Naive thymus-derived CD4-positive, alpha-beta T cell (primary cell): ENCODE measurements at places on chromosomes 2 and 18. TPM values are rescaled to one million over a fixed set of nuclear protein-coding genes. Genes with fewer than 3 reads are reported as not detected.

DNA sequence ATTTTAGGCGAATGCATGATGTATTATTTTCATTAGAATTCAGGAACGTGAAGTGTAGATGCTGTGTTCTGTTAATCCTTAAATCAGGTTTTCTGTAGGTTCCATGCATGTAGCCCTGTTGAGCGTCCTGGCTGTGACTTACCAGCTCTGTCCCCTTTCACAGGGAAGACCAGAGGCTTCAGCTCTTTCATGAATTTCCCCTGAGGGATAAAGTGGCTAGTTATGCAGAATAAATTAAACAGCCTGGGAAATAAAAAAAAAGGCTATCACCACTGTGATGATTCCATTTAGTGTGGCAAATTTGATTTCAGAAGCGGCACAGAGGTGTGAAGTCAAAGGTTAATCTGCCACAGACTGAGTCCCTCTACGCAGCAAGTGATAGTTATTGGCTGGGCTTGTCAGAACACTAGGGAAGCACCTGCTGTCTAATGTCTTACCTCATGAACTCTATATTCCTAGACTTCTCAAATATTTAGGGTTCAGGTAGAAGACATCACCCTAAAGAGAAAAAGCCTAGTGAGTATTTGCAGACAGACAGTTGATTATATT, 61.6 kb upstream of the LINC00305 start:
- DNase-seq = no peak

Gene PRSS56
- total RNA-seq = not detected in 2 replicates

DNA sequence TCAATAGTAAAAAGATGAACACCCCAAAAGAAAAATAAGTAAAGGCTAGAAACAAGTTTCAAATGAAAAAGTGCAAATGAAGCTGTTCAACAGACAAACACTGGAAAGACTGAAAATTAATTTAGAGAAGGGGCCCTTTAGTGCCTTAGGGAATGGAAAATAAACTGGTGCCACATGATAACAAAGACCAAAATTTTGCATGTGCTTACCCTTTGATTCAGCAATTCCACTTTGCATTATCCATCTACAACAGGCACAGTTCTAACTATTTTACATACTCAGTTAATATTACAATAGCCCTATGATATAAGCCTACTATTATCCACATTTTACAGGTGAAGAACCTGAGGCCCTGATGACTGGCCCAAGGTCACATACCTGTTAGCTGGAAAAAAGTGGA, 183.9 kb downstream of the NBAS start:
- DNase-seq = no peak

- DNase-seq = no peak
These were observed 365 bp upstream of the RAMP1 start for GRCh38 chr2:237859082-237859433.

DNA sequence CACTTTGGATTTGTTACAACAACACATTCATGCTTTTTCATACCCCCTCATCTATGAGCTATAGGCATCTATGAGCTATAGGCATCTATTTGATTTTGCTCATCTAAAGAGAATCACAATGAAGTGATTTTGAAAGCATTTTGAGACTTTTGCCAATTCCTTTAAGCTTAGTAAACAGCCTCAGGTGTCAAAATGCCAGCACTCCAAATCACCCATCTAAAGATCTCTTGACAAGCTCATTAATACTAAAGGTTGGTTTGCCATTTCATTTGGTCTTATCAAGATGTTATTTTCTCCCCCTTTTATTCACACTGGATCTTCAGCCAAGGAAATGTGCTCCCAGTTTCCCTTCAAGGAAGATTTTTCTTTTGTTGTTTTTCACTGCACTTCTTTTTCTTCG, 110.7 kb upstream of the TLK1 start:
- DNase-seq = no peak

GRCh38 chr2:85393836-85394235, 16.3 kb downstream of the CAPG start:
- DNase-seq = no peak

Gene STARD6
- not detected for total RNA-seq

GRCh38 chr2:25557179-25558036, 116.0 kb downstream of the DTNB start:
- DNase-seq = no peak

DNA sequence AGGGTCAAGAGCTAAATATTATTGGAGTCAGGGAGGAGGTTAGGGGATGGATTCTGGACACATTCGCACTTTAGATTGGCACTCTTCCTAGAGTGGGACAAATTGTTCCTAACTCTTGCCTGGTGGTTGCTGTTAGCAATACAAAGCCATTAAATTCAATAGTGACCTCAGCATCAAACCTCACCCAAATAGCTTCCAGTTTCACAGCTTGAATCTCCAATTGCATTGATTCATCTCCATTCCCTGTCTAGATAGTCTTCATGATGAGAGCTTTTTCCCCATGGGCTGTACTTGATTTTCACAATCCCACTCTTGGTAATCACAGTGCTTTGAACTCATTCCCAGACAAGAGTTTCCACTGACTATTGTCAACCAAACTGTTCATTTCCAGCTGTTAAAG, 585.9 kb upstream of the SYT4 start:
- no peak for DNase-seq

Gene TFPI
- not detected for total RNA-seq

Gene ZNF638
- 109 and 113 TPM in 2 replicates for total RNA-seq

DNA sequence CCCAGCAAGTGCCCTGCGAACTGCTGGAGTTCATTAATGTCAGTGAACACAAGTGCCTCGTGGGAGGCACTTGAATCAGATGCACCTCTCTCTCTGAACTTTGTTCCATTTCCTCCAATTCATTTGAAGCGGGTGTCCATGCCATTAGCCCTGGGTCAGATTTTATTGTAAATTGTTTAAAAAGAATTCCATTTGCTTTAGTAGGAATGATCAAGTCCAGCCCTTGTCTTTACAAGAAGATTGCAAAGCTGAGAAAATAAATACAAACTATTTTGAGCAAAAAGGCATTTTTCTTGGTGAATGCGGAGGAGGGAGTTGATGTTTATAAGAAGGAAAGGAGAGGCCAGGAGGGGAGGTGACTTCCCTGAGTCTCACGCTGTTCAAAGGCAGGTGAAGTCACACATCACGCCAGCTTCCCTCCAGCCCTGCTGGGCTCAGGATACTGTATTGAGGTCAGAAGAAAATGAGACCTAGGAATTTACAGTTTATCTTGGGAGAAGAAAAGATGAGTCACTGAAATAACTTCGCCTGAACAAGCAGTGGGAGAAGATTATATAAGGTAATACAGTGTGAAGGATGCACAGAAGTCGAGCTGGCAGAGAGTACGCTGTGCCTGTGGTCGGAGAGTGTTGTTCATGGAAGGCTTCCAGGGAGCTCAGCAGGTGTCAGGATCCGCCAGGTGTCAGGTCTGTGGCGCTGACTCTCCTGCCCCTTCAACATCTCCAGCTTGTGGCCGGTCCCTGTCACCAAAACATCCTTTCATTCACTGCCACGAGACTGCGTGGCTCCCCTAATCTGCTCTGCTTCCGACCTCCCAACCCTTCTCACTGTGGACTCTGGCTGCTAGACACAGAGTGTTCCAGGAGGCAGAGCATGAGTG, 36.5 kb downstream of the EFR3B start:
- no peak for DNase-seq

GRCh38 chr2:148719941-148720436, 75.4 kb downstream of the EPC2 start:
- no peak for DNase-seq

Gene BCL11A
- total RNA-seq = 2.1 TPM

Gene POTEE
- 0.16 TPM for total RNA-seq

Gene SGPP2
- total RNA-seq = 0.37 TPM

Gene TMEM17
- total RNA-seq = not detected
